ENCODE measurements at places on chromosomes 5 and 9.

DNA sequence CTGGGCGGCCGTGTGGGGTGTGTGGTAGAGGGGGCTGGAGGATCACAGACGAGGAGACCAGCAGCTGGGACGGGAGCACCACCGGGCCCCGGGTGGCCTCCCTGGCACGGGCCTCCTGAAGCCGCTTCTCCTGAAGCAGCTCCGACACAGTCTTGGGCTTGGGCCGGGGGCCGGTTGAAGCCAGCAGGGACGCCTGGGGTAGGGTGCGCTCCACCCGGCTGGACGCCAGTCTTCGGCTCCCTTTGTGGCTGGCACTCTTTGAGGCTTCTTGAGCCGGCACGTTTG is 5.5 kb upstream of the CARD9 start:
- no peak for DNase-seq

DNA sequence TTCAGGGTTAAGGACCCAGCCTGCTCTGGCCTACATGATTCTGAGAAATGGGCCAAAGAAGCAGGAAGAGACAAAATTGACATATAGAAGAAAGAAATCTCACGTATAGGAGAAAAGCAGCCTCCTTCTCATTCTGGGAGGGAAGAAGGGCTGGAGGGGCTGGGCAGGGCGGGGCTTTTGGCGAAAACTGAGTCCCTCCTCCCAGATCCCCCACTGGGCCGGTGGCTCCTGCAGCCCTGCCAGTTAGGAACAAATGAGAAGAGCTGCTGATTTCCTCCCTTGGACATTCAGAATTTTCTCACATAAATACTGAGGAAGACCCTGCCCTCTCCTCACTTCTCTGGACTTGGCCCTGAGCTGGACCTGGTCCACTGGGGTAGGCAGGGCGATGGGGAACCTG is at the start of gene WNT8A:
Gene WNT8A (plus strand): TSS at position 332 of the 400 bp plus-strand sequence. CDS start 95 bp downstream, outside the sequence.
- no peak for DNase-seq

GRCh38 chr5:97229688-97230285 is 46.7 kb upstream of the RIOK2 start:
- DNase-seq = no peak

DNA sequence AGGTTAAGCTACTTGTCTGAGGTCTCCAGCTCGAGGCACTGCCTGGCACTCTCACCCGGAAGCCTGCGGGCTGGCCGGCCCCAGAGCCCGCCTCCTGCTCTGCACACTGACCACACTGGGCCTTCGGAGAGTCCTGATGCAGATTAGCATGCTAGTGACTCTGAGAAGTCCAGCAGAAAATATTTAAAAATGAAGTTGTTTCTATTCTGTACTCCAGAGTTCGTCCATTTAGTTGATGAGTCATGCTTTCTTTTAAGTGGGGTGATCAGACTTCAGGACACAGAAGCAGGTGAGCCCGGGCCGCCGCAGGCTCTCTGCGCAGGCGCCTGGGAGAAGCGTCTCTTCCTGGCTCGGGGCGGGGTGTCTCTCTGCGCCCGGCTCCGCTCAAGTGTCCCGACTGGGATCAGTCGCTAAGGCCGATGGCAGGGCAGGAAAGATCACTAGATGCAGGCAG is 32.5 kb downstream of the FAM240B start:
- DNase-seq = no peak

GRCh38 chr5:106241409-106241808 is 1429.3 kb downstream of the EFNA5 start:
- DNase-seq = peak; percentile 22

- DNase-seq = peak; percentile 45
Measured at GRCh38 chr9:70111042-70111602, 67.5 kb downstream of the MAMDC2 start.

DNA sequence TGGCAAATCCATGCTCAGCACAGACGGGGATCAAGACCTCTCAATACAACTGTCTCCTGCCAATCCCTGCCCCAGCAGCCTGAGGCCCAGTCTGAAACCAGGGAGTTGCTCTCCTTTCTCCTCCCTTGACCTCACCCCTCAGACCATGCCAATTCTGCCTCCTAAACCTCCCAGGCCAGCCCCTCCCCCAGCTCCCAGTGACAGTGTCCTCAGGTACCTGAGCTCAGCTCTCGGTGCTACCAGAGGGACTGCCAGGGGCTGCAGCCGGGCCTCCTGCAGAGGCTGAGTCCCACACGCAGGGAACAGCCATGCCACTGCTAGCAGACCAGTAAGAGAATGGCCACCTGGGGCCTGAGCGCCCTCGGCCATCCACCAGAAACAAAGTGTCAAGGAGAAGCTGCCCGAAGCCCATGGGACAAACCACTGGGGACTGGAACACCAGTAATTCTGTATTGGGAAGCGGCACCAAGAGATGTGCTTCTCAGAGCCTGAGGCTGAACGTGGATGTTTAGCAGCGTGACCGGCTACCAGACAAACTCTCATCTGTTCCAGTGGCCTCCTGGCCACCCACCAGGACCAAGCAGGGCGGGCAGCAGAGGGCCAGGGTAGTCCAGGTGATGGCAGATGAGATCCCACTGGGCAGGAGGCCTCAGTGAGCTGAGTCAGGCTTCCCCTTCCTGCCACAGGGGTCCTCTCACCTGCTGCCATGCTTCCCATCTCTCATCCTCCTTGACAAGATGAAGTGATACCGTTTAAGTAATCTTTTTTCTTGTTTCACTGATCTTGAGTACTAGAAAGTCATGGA is 557 bp upstream of the IL3 start:
- DNase-seq = no peak

GRCh38 chr5:137607771-137608170 is 108.6 kb upstream of the SPOCK1 start:
- no peak for DNase-seq

DNA sequence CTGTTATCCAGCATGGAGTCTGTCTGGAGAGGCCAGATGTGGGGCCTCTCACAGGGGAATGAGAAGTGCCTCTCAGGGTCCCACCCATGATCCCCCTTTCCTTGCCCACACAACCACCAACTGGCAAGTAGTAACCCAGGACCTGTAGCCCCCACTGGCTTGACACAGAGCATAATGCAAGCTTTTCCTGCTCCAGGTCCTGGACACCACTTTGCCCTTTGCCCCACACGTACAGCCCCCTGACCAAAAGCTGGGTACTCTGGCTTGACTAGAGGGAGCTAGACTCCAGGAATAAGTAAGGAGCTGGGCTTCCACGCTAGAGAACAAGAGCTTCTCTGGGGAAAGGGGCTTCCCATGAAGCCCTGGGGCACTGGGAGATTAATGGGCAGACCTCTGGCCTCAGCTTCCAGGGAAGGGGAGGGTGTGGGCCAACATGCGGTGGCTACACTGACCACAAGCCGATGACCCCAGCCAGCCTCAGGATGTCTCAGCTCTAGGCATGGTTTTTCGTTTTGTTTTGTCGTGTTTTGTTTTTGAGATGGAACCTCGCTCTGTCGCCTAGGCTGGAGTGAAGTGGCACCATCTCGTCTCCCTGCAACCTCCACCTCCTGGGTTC is 109.5 kb downstream of the C9orf50 start:
- no peak for DNase-seq

GRCh38 chr5:173962436-173962972 is 26.5 kb upstream of the C5orf47 start:
- DNase-seq = no peak

- DNase-seq = no peak
Measured at GRCh38 chr5:179406031-179406961, 61.0 kb upstream of the ADAMTS2 start.

- DNase-seq = no peak
Measured at GRCh38 chr5:149617760-149618306, 36.5 kb downstream of the ARHGEF37 start.

GRCh38 chr5:14723701-14724132 is 59.2 kb downstream of the OTULIN start:
- DNase-seq = no peak

DNA sequence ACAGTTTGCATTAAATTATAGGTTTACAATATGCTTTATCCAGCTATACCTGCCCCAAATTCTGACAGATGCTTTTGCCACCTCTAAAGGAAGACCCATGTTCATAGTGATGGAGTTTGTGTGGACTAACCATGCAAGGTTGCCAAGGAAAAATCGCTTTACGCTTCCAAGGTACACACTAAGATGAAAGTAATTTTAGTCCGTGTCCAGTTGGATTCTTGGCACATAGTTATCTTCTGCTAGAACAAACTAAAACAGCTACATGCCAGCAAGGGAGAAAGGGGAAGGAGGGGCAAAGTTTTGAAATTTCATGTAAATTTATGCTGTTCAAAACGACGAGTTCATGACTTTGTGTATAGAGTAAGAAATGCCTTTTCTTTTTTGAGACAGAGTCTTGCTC is 41.0 kb downstream of the FXN start:
- DNase-seq = no peak

DNA sequence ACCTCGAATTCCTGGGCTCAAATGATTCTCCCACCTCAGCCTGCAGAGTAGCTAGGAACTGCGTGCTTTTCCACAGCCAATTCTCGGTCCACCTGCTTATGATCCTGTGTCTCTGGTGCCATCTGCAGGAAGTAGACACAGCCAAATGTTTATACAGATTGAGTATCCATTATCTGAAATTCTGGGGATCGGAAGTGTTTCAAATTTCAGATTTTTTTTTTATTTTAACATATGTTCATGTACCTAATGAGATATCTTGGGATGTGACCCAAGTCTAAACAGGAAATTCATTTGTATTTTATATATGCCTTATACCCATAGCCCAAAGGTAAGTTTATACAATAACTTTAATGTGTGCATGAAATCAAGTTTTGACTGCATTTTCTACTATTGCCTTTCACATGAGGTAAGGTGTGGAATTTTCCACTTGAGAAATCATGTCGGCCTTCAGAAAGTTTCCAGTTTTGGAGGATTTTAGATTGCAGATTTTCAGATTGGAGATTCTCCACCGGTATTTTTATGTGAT is 89.5 kb downstream of the ESM1 start:
- DNase-seq = no peak

DNA sequence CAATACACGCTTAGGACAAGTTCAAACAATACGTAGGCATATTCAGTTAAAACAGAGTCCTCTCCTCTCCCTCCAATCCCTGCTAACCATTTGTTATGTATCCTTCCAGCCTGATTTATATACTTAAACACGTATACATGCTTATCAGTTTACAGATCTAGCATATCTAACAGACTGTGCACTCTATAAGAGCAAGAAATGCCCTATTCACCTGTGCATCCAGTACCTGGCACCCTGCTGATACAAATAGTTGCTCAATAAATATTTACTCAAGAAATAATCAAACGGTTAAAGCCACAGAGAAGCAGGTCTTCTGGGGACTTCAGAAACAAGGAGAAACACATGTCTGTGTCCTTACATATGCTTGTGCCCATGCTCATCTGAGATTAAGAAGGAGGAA is 55.9 kb downstream of the MLLT3 start:
- no peak for DNase-seq

DNA sequence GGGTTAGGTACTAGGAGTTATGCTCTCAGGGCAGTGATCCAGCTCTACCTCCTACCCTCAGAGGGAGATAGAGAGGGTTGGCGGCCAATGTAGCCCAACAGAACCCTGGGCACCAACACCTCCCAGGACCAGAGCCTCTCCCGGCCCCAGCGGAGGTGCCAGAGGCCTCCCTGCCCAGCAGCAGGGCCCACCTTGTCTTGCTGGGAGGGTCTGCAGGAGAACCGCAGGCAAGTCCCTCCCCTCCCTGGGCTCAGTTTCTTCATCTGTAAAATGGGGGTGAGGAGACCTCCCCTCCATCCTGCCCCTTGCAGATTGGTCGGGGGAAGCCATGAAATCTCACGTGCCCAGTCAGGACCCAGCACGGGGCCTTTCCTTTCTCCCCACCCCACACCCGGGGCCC is 34.4 kb downstream of the HK3 start:
- no peak for DNase-seq

DNA sequence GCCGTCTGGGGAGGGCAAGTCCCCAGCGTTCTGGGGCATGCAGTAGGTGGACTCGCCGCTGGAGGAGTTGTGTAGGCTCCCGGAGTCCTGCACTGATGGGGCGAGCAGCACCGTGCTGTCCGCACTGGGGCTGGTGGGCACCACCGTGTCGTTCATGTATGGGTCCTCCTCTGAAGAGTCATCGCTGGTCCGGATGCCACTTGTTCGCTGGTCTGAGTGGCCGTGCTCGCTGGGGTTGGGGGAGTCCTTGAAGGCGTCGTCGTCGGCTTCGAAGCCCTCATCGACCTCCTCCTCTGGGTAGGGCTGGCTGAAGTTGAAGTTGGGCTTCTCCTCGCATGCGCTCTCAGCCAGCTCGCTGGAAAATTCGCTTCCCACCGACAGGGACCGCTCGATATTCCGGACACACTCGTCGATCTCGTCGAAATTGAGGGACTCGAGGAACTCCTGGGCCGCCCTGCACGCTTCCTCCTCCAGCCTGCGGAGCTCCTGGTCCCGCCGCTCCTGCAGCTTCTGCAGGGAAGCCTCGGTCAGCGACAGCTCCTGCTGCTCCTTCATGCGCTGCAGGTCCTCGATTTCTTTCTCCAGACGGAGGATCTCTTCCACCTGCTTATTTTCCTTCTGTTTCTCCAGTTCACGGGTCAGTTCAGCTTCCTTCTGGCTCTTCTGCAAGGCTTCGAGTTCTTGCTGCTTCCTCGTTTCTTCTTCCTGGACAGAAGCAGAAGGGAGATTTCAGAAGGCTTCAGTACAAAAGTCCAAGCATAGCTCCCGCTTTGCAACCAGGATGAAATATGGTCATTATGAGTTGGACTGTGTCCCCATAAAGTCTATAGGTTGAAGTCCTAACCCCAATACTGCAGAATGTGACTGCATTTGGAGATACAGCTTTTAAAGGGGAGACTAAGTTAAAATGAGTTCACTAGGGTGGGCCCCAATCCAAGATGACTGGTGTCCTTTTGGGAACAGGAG is 84.6 kb upstream of the RETREG1 start:
- no peak for DNase-seq

Data from HAP-1 (cell line).